Islet precursor cell (in vitro differentiated cells): ENCODE measurements at places on chromosomes 16 and 17.

GRCh38 chr17:44267818-44268490 lies at the start of gene SLC4A1:
Gene SLC4A1, minus strand, starts transcription at chr17:44268135. Its CDS starts 5,269 bp downstream, at chr17:44262866.
- no peak for DNase-seq

DNA sequence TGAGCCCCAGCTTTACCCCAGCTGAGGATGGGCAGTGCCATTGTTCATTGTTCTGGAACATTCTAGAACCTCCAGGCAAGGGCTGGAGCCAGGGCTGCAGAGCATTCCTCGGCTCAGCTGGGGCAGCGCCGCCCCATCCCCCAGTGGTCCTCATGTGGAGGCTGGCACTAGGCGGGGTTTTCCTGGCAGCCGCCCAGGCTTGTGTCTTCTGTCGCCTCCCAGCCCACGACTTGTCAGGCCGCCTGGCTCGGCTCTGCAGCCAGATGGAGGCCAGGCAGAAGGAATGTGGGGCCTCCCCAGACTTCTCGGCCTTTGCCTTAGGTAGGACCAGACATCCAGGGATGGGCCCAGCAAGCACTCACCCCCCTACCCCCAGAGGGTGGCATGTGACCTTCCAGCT lies at the start of gene TMEM95:
Gene TMEM95, plus strand, starts transcription at position 104 of the 400 bp plus-strand sequence. Its CDS starts 49 bp downstream, at position 153.
- peak; percentile 61 for DNase-seq

- DNase-seq, result no peak
These were observed 153.4 kb upstream of the PLCG2 start for GRCh38 chr16:81625544-81626153.

DNA sequence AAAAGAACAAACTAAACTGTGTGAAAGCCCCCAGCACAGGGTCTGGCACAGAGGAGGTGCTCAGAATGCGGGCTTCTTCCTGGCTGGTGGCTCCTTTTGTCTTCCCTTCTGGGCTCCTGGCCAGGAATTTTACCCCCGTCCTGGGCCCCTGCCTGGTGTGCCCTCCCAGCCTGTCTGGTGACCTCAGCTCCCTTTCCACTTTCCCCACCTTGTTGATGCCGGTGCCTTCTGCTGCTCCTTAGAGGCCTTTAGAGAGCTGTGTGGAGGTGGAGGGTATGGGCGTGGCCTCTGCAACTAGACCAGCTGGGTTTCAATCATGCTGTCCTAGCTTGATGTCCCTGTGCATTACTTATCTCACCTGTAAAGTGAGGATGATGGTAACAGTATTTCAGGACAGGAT lies 16.8 kb downstream of the PIRT start:
- no peak for DNase-seq

- peak; percentile 86 for DNase-seq
These were observed 609 bp upstream of the ZNF750 start for GRCh38 chr17:82840431-82840831.

DNA sequence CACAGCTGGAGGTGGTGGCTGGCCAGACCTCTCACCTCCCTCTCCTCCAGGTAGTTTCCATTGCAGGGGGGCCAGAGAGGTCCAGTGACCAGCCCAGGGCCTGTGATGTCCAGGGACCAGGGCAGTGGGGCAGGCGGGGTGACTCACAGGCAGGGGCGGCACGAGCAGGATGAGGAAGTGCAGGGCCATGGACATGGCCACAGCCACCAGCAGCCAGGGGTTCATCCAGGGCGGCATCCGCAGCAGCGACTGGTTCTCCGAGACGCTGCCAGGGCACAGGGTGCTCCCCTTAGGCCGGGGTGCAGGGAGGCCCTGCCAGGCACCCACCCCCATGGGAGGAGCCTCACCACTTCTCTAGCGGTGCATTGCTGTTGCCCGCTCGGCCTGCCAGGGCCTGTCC lies 12.9 kb upstream of the P2RX1 start:
- peak; percentile 63 for DNase-seq

GRCh38 chr16:49158029-49158642 lies 123.5 kb downstream of the CBLN1 start:
- DNase-seq, result peak; percentile 80

GRCh38 chr16:52529226-52529625 lies 17.7 kb downstream of the TOX3 start:
- no peak for DNase-seq

GRCh38 chr17:58452738-58453137 lies 35.4 kb upstream of the RNF43 start:
- DNase-seq, result peak; percentile 88

- DNase-seq, result no peak
These were observed 10.3 kb downstream of the MPP3 start for GRCh38 chr17:43822570-43823190.

GRCh38 chr17:63954402-63955063 lies 18.2 kb downstream of the SCN4A start:
- DNase-seq, result no peak

DNA sequence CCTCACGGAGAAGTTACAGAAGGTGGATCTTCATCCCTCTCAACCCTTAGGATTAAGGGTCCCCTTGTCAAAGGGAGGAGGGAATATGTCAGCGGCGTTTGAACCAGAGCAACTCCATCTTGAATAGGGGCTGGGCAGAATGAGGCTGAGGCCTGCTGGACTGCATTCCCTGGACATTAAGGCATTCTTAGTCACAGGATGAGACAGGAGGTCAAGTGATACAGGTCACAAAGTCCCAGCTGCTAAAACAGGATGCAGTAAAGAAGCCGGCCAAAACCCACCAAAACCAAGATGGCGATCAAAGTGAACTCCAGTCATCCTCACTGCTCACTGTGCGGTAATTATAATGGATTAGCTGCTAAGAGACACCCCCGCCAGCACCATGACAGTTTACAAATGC lies 36.7 kb downstream of the RBFOX3 start:
- no peak for DNase-seq

DNA sequence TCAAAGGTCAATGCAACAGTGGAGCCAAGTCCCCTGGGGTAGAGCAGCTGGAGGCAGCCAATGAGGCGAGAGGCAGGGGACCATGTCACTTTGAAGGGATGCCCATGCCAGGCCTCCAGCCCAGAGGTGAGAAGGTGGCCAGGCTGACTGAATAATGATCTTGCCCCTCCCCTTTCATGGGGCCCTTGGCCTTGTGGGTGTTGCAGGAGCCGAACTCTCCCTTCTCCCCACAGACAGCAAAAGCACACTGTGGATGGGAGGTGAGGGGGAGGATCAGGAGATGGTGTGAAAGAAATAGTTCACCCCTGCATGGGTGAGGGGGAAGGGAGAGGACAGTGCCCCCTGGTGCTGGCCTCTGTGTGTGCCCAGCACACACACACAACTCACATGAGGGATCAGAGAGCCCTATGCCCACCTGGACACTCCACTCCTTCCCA lies 15.8 kb upstream of the TBX21 start:
- DNase-seq, result no peak

DNA sequence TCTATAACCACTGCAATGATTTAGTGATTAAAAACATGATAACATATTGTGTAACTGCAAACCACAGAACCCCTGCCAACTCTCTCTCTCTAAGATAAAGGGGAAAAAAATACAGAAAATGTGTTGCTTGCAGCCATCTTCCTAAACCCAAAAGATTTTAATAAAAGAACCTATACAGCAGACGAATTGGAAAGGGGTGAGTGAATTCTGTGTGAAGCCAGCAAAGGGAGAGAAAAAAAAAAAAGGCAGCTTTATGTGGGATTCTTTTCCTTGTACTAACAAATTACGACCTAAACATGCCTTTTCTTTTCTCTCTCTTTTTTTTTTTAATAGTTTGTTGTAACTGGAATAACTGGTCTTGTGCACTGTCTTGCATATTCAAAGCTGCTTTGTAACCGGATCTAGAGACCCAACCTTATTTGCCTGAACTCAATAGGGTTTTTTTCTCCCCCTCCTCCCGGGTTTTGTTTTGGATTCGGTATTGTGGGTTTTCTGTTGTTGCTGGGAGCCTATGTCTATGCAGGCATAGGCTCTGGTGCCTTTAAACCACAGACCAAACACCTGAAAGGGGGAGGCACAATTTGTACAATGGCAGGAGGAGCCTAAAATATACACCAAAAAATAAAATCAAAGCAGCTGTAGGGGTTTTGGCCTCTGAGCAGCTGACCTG lies 7.0 kb upstream of the ZFHX3 start:
- peak; percentile 69 for DNase-seq

GRCh38 chr16:58615280-58615679 lies 14.3 kb downstream of the CNOT1 start:
- DNase-seq, result no peak

DNA sequence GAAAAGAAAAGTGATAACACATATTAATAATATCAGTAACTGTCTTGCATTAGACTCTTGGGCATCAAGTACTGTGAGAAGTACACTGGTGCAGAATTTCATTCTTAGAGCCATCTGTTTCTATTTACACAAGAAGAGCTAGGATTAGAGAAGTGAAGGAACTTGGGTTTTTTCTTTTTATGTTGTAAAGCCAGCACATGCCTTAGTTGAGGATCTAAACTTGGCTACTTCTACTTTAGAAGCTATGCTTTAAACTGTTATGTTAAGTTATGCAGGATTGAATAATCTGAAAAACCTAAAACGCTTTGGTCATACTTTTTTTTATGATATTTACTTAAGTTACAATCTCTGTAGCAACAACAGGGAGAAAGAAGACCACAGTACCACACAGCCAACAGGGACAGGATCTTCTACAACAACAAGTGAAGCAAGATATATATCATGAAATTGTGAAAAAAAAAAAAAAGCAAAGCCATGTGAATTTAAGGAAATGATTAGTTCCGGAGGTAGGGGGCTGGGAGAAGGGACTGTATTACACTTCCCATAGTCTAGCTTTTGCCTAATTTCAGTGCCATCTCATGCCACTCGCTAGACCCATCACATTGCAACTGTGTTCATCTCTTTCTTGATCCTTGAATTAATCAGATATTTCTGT lies 305.1 kb upstream of the GOT2 start:
- DNase-seq, result no peak

GRCh38 chr16:85675251-85675874 lies 13.4 kb downstream of the GINS2 start:
- no peak for DNase-seq

DNA sequence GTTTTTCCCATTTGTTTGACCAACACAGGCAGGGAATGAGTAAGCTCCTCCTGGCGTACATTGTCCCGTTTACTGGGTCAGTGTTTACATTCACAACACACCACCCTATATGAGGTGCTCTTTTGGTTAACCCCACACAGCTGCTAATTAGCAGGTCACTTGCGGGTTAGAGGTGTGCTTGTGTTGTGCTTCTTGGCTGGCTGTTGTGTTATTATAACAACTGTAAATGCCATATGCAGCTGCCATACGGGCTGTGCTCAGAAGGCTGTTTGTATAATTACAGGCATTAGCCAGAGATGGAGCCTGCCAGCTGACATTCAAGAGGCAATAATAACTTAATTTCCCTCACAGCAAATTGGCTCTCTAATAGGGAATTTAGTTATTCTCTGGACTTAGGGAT lies 205.1 kb upstream of the ELAC2 start:
- no peak for DNase-seq

GRCh38 chr17:77445760-77446532 lies 305.2 kb downstream of the SEC14L1 start:
- no peak for DNase-seq

- DNase-seq, result peak; percentile 71
These were observed 477 bp downstream of the CFAP20 start for GRCh38 chr16:58128711-58129096.

- DNase-seq, result no peak
These were observed 31.4 kb downstream of the SMG6 start for GRCh38 chr17:2271985-2272702.

GRCh38 chr16:11329071-11329491 lies 16.2 kb upstream of the RMI2 start:
- no peak for DNase-seq

DNA sequence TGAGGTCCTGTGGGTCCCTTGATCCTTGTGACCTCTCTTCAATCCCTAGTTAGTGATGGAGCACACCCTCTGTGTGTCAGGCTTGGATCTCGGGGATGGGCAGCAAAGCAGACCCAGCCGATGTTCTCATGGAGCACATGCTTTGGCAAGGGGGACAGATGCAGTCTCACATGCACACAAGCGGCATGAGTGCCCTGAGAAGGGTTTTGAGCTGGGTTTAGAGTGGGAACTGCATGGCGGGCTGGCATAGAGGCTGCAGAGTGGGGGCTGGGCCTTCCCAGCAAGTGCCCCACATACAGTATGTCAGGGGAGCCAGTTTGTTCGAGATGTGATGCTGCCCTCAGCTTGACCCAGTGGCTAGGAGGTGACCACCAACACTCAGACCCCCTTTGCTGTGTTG lies 41.6 kb downstream of the B9D1 start:
- no peak for DNase-seq

GRCh38 chr17:18956581-18956980 lies 4.6 kb downstream of the SLC5A10 start:
- DNase-seq, result no peak

DNA sequence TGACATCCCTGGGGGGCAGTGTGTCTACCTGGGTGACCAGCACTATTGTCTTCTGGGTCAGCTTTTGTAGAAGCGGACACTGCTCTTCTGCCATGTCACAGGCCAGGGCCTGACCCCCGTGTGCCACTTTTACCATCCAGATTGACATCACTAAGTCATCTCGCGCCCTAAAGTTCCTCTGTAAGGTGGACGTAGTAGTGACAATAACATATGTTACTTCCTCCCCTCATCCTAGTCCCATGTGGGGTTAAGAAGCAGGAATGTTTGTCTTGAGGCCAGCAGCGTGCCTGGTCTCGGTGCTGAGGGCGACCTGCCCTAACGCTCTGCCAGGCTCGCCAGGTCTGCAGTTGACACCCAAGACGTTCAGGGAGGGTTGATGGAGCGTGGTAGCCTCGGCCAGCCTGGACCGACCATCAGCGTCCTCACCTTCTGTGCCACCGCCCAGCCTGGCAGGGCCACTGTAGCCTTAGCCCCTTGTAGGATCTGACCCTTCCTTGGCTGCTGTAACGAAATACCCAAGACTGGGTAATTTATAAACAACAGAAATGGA lies 20.7 kb downstream of the GAA start:
- no peak for DNase-seq

DNA sequence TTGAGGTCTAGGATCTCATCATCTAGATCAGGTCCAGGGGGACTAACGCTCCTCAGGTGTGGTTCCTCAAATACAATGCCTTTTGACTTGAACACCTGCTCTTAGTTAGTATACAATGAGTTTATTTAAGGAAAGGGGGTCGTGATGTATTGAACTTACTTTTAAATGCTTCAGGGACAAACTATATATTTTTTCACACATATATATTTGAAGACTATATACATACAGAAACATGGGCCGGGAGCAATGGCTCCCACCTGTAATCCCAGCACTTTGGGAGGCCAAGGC lies 11.5 kb upstream of the USP32 start:
- no peak for DNase-seq
